ENCODE measurements at places on chromosomes 5 and 9. TPM values are rescaled to one million over a fixed set of nuclear protein-coding genes. Genes with fewer than 3 reads are reported as not detected.

The IL3 gene
- not detected for total RNA-seq

The ADAMTS16 gene
- total RNA-seq: not detected

The PGM5 gene
- 1.7 TPM for total RNA-seq

The LIFR gene
- 24.1 TPM for total RNA-seq

The PTPRD gene
- total RNA-seq: 19.8 TPM

The ENTREP1 gene
- 0.29 TPM for total RNA-seq

The LCP2 gene
- total RNA-seq: 0.10 TPM

The FST gene
- total RNA-seq: 10.0 TPM
